ENCODE measurements at places on chromosomes 4 and X. TPM values are rescaled to one million over a fixed set of nuclear protein-coding genes. Genes with fewer than 3 reads are reported as not detected.
A peak's percentile ranks its signal among the peaks of the same experiment; 100 is the strongest.

DNA sequence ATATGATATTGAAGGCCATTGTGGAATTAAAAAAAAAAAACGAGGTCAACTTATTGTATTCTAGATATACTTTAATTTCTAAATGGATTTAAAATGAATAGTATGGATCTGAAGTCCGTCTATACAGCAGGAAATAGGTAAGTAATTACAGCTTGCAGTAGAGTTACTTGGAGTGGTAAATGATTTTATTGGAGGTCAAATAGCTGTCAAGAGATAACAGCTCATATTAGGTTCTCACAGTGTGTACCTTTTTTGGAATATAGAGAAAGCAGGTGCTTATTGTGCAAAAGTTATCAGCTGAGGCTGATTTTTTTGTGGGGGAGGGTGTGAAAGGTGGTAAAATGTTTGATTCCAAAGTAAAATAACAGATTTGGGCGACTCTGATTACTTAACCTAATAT is 17.7 kb downstream of the UPRT start:
- DNase-seq = no peak

The DRD5 gene
- not detected for total RNA-seq

- DNase-seq = no peak
These were observed 6.1 kb downstream of the TMEM156 start for GRCh38 chr4:39026096-39026495.

The VEGFD gene
- total RNA-seq = 0.37 TPM

The WNK3 gene
- 0.02 TPM for total RNA-seq

- DNase-seq = no peak
These were observed 121.5 kb downstream of the ANK2 start for GRCh38 chr4:113170805-113171468.

DNA sequence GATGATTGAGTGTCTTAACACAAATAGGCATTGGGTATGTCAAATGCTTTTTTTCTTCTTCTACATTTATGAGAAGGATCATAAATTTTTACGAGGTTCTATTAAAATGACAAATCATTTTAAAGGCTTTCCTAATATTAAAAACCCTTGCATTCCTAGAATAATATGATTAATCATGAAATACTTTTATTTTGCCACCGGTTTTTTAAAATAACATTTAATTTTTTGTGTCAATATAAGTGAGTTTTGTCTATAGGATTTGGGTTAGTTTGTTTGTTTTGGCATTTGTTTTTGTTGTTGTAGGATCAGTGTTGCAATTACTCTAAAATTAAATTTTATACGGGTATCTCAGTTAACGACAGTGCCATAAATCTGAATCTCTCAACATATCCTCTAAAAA is 169.7 kb upstream of the STK26 start:
- no peak for DNase-seq

DNA sequence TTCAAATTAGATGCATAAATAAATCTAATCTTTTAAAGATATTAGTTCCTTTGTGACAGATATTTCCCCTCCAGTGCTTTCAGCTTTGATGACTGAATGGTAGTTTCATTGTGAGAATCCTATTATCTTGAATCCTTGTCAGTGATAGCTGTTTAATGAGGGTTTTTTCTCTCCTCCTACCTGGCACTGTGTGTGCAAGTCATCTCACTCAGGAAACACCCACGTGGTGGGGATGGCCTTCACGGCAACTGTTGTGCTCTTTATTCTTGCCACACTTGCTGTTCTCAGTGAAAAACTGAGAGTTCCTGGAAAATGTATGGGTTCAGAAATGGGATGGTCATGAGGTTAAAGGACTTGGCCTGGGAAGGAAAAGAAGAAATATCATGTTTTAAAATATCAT is 129.9 kb downstream of the SPRY1 start:
- no peak for DNase-seq

DNA sequence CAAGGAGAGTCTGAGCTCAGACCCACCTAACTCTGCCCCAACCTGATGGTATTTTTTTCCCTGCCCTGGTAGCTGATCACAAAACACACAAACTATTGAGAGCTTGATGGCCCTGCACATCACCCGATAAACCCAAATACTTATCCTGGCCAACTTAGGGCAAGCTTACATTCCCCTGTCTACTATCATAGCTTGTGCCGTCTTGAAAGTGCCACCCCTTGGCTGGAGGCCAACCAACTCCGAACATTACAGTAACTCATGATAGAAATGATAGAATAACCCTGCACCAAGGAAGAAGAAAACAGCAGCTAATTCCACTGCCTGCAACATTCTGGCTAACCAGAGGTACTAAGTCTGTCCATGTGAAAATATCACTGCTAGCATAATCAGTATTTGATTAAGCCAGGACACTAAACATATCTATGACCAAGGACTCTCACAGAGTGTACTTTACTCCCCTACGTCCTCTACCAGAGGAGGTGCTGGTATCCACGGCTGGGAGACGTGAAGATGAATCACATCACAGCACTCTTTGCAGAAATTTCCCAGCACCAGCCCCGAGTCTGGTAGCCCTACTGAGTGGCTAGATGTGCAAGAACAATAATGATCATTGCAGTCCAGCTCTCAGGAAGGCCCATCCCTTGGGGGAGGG is 8.9 kb downstream of the STBD1 start:
- no peak for DNase-seq

GRCh38 chr4:185003596-185004351 is 14.5 kb upstream of the HELT start:
- DNase-seq = no peak

- no peak for DNase-seq
These were observed 225.8 kb downstream of the IQCM start for GRCh38 chr4:149589826-149590225.

The GPR50 gene
- total RNA-seq = not detected

DNA sequence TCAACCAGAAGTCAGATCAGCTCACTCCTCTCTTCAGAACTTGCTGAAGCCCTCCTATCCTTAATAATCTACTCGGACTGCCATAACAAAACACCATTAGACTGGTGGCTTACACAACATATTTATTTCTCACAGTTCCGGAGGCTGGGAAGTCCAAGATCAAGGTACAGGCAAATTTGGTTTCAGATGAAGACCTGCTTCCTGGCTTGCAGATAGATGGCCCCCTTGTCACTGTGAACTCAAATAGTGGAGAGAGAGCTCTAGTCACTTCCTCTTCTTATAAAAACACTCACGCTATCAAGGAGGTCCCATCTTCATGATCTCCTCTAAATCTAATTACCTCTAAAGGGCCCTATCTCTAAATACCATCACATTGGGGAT is 125.1 kb downstream of the CAMK2D start:
- peak; percentile 6 for DNase-seq

DNA sequence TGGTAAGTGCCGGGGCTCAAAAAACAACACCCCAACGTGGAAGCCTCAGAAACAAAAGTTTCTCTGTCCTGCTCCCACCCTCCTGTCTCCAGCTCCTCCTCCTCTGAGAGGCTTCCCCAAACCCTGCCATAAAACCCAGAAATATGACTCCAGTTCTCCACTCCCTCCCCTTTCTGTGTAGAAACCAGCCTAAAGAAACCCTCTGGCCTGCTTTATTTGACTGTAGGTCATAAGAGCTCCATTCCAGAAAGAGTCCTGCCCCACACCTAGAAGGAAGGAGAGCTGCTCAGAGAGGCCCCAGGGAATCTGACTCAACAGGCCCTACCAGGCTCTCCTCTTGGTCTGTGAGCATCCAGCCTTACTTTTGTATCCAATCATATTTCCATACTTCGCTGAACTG is 872 bp upstream of the S100P start:
- DNase-seq = no peak

GRCh38 chrX:143461606-143462005 is 55.7 kb downstream of the SPANXN3 start:
- no peak for DNase-seq

DNA sequence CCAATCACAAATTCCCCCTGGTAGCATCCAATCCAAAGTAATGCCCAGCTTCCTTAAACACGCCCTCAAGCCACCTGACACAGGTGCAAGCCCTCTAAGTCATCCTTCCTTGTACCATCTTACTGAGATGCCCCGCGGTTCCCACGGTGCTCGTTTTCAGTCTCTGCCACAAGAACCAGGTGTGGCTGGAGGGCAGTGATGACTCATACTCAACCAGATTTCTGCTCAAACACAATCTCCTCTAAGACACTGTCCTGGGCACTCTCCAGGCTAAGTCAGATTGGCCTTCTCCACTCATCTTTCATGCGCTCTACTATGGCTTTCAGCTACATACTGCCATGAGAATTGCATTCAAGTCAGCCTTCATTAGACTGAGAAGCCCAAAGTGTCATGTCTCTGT is 3.5 kb downstream of the SH3KBP1 start:
- peak; percentile 68 for DNase-seq

The ATP8A1 gene
- 0.06 TPM for total RNA-seq

GRCh38 chr4:123102897-123103471 is 180.6 kb upstream of the NUDT6 start:
- DNase-seq = peak; percentile 42

DNA sequence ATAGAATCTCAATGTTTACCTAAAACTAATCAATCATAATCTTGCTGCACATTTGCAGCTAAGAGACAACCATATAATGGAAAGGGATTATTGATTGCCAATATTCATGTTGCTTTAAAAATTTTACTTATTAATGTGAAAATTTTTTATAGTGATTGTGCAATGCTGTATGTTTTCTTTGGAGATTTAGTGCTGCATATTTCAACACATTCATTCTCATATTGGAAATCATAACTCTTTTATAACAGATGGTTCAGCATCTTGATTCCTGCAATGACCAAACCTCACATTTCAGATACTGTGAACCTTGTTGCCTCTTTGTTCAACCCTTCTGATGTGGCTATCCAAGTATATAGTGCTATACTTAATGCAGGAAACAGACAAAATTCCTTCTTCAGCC is 502.6 kb downstream of the C4orf33 start:
- DNase-seq = no peak

DNA sequence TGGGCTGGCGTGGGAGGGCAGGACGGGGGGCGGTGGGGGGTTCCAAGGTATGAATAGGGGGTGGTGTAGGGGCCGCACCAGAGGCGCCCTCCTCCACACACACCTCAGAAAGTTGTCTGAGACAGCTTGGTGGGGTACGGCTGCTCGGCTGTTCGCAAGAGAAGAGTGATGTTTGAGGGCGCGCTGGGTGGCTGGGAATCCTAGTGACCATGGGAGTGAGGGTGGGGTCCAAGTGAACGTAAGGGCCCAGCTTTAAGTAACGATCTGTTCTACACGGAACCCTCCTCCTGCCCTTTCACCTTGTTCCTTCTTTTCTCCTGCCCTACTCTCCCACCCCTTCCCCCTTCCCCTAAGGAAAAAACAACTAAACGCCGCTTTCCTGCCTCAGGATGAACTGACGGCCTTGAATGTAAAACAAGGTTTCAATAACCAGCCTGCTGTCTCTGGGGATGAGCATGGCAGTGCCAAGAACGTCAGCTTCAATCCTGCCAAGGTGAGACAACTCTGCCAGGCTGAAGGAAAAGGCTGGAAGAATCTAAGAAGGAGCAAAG is 664 bp downstream of the MED12 start:
- DNase-seq = no peak

The VSIG4 gene
- total RNA-seq = not detected

DNA sequence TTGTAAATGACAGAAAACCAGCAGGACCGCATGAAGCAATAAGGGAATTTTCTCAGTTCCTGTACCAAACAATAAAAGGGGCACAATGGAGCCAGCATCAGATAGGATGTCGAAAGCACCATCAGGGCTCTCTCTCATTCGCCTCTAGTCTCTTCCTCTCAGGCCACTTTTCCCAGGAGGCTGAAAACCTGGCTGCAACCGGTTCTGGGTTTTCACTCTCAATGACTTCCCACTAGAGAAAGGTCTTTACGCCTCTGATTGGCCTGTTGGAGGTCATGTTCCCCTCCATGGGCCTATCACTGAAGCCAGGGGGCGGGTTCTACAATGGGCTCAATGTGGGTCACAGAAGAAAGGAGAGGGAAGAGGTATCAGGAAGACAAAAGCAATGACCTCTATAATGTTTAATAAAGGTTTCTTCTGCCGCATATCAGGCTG is 29.3 kb downstream of the ZNF827 start:
- no peak for DNase-seq

- DNase-seq = peak; percentile 98
These were observed 317.8 kb upstream of the GALNT7 start for GRCh38 chr4:172850838-172851237.

DNA sequence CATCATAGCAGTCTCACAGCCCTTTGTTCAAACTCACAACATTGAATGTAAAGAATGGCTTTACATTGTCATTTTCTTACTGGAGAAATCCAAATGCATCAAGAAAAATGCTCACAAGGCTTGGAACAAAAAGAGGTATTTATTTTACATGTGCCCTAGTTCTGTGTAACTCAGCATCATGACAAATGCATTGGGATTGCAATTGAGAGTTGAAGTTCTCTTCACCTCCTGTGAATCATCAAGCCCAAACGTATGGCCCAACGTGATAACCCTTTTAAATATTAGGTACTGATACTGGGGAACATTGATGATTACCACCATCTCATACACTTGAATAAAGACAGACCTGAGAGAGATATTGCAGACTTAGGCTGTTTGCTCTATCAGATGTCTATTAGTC is 61.6 kb downstream of the GASK1B start:
- DNase-seq = peak; percentile 3

DNA sequence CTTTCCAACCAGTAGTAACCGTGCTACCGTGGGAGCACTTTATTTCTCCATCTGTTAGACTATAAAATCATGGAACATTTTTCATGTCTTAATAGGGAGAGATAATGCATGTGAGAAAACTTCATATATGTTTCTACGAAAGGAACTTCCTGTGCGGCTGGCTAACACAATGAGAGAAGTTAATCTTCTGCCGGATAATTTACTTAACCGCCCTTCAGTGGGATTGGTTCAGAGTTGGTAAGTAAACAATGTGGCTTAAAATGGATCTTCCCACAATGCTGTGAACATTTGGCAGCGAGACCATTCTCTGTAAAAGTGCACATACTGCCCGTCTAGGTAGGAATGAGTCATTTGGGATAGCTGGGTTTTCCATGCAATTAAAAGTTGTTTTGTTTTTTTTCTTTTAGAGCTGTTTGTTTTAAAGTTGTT is 29.6 kb downstream of the PDK3 start:
- peak; percentile 79 for DNase-seq

- DNase-seq = peak; percentile 56
These were observed 37.9 kb upstream of the FSTL5 start for GRCh38 chr4:162201673-162202072.

- no peak for DNase-seq
These were observed 728.2 kb downstream of the ARAP2 start for GRCh38 chr4:35516102-35516501.

The LARP1B gene
- total RNA-seq = 11.5 TPM

GRCh38 chr4:113050371-113050755 is 910 bp downstream of the ANK2 start:
- DNase-seq = no peak

GRCh38 chrX:46582966-46583365 is 9.4 kb downstream of the CHST7 start:
- DNase-seq = peak; percentile 23

- peak; percentile 26 for DNase-seq
These were observed 17.8 kb upstream of the ZNF827 start for GRCh38 chr4:145956288-145956890.

GRCh38 chr4:33111117-33111516 is 2390.9 kb downstream of the PCDH7 start:
- DNase-seq = no peak
